ENCODE measurements at places on chromosomes 13 and 19. TPM values are rescaled to one million over a fixed set of nuclear protein-coding genes. Genes with fewer than 3 reads are reported as not detected.

NLRP9 gene
- total RNA-seq = not detected

THAP8 gene
- 7.6 TPM for total RNA-seq

THSD1 gene
- 15.7 TPM for total RNA-seq

HCST gene
- not detected for total RNA-seq

HRC gene
- total RNA-seq = 18.6 TPM

KLF1 gene
- total RNA-seq = 2.1 TPM

F10 gene
- 22.7 TPM for total RNA-seq

CCDC70 gene
- not detected for total RNA-seq

TJP3 gene
- 5.3 TPM for total RNA-seq

LACC1 gene
- 5.9 TPM for total RNA-seq

ZNF556 gene
- total RNA-seq = 3.0 TPM

ZNF573 gene
- 38.6 TPM for total RNA-seq

ZNF708 gene
- 40.8 TPM for total RNA-seq

PLK5 gene
- 0.16 TPM for total RNA-seq

CTXN1 gene
- total RNA-seq = 10.9 TPM

KLK2 gene
- not detected for total RNA-seq

USPL1 gene
- total RNA-seq = 67.1 TPM

CIRBP gene
- 961 TPM for total RNA-seq

CYP2F1 gene
- 0.77 TPM for total RNA-seq

NPAS1 gene
- 0.99 TPM for total RNA-seq

DACT3 gene
- total RNA-seq = 18.5 TPM

KLF2 gene
- total RNA-seq = 22.8 TPM

All from camera-type eye (tissue), 1 donor.